ENCODE measurements at places on chromosomes 7 and 10. TPM values are rescaled to one million over a fixed set of nuclear protein-coding genes. Genes with fewer than 3 reads are reported as not detected.

DNA sequence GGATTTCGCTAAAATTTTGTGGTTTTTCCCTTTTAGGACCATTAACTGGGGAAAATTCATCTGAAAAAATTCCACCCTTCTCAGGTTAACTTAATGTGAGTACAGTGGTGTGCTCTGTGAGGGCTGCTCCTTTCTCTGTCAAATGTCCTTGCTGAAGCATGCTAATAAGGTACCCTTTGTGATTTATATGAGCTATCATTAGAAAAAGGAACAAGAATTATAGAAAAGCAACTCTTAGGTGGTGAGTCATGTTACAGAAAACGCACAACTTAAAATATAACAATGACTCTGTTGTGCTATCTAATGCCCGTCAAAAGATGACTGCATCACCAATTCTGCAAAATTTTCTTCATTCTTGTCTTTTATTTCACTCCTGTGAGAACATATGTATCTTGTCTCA lies 162.0 kb upstream of the MAGI2 start:
- no peak for DNase-seq

- no peak for DNase-seq
Measured at GRCh38 chr10:99551616-99552015, 18.9 kb downstream of the NKX2-3 start.

GRCh38 chr10:43350156-43350555 lies 21.3 kb upstream of the FXYD4 start:
- no peak for DNase-seq

DNA sequence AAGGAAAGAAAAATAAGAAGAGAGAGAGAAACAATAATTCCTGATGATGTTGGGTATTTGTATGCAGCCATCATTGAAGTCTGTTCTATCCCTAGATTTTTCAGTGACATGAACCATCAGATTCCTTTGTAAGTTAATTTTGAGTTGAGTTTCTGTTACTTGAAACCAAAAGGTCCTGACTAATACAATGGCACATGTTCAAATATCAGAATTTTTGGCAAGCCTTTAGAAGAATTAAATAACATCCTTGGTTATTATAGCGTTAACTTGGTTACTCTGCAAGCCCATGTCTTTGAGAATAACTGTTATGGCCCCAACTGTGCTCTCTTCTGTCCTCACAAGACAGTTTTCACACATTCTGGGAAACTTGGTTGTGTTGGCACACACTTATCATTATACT lies 66.5 kb downstream of the SYPL1 start:
- DNase-seq = no peak

Gene TNPO3
- total RNA-seq = 64.5 TPM

Gene OPALIN
- total RNA-seq = not detected
